SJCRH30 (cell line): ENCODE measurements at places on chromosomes 6 and 20. TPM values are rescaled to one million over a fixed set of nuclear protein-coding genes. Genes with fewer than 3 reads are reported as not detected.

DNA sequence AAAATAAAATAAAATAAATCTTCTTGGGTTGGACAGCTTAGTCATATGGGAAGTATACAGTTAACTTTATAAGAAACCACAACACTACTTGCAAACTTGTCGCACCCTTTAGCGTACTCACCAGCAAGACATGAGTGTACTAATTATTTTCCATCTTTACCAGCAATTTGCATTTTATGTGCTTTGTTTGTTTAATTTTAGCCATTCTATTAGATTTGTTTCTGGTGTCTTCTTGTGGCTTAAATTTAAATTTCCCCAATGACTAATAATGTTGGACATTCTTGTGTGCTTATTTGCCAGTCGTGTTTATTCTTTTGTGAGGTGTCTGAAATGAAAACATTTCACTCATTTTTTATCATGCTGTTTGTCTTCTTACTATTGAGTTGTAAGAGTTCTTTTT, 1172.2 kb upstream of the CITED2 start:
- no peaks in the 10 kb centered on the region for H3K27me3 ChIP-seq
- DNase-seq, result no peak
- no peak overlapping the region for H3K4me3 ChIP-seq

GRCh38 chr6:118382126-118382525, 166.0 kb upstream of the PLN start:
- DNase-seq, result no peak
- no peak overlapping the region for H3K4me3 ChIP-seq
- peaks cover 6% of the 10 kb centered on the region for H3K4me1 ChIP-seq
- H3K27ac ChIP-seq, result no peak overlapping the region

- DNase-seq, result no peak
- no peaks in the 10 kb centered on the region for H3K27me3 ChIP-seq
- no peaks in the 10 kb centered on the region for H3K36me3 ChIP-seq
- no peak overlapping the region for H3K27ac ChIP-seq
- no peak overlapping the region for H3K4me3 ChIP-seq
These were observed 57.4 kb upstream of the EDN3 start for GRCh38 chr20:59242714-59243626.

- peak; percentile 85 for DNase-seq
- no peaks in the 10 kb centered on the region for H3K36me3 ChIP-seq
- H3K4me3 ChIP-seq, result peak overlapping the region; percentile 30
- peak overlapping the region; percentile 66 for H3K27ac ChIP-seq
- peaks cover 6% of the 10 kb centered on the region for H3K4me1 ChIP-seq
- H3K27me3 ChIP-seq, result no peaks in the 10 kb centered on the region
These were observed 29.6 kb downstream of the RAMACL start for GRCh38 chr6:166556863-166557322.

GRCh38 chr6:170108456-170108855, 182.4 kb downstream of the DLL1 start:
- no peak for DNase-seq
- no peak overlapping the region for H3K4me3 ChIP-seq
- no peaks in the 10 kb centered on the region for H3K36me3 ChIP-seq
- H3K27ac ChIP-seq, result no peak overlapping the region

DNA sequence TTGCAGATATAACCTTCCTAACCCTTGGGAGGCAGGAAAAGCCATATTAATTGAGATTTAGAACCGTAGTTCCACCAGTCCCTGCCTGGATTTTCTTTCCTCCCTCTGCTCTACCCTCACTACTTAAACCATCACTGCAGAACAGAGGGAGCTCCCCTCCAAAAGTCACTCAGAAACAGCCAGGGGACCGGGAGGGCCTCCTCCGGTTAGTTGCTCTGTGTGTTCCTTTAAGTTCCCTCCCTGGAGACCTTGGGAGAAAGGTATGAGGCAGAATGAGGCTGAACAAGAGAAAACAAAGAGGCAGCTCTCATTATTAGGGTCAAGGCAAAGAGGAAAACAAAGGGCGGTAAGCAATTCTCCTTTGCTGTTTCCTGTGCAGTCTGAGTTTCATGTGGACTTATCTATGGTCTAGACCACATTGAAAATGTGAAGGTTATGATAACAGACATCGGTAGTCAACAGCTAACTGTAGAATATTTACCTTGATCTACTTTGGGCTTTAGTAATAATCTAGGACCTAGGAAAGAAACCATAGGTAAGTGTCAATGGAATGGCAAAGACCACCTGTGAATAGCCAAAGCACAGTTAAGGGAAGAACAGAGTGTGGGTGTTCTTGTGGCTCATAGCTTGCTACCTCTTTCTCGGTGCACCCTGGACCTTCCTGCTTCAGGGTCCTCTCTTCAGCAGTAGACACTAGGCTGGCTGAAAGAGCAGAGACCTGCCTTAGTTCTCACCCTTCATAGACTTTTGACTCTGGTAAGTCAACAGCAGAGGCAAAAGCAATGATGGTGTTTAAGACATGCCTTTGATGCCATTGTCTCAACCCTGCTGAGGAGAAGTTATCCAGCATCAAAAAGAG, 250.9 kb upstream of the CITED2 start:
- no peak overlapping the region for H3K4me3 ChIP-seq
- no peaks in the 10 kb centered on the region for H3K4me1 ChIP-seq
- no peak for DNase-seq
- no peaks in the 10 kb centered on the region for H3K27me3 ChIP-seq
- H3K36me3 ChIP-seq, result no peaks in the 10 kb centered on the region

MYT1 gene
- total RNA-seq, result 0.10 TPM in 1 of 2 replicates, not detected in the other

- H3K4me3 ChIP-seq, result no peak overlapping the region
- H3K36me3 ChIP-seq, result no peaks in the 10 kb centered on the region
- DNase-seq, result no peak
- H3K27me3 ChIP-seq, result no peaks in the 10 kb centered on the region
These were observed 4.5 kb downstream of the PRDM13 start for GRCh38 chr6:99611148-99611547.

GRCh38 chr20:13278812-13279570, 57.9 kb downstream of the ISM1 start:
- peaks cover 6% of the 10 kb centered on the region for H3K4me1 ChIP-seq
- no peak overlapping the region for H3K4me3 ChIP-seq
- DNase-seq, result no peak
- H3K27me3 ChIP-seq, result no peaks in the 10 kb centered on the region

DNA sequence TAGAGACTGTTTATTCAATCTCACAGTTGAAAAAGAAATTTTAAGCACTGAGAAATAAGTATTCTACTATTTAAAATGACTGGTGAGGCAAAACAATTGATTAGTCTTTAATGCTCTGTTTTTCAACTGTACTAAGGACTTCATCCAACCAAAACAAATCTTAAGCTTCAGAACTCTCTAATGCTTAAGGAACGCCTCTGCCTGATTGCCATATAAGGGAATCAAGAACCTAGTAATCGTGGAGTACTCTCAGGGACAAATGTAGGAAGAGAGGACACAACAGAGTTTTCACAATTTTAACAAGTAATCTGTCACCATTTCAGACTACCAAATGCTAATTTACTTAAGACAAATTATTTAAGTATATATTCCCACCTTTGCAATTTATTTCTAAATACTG, 16.1 kb downstream of the FBXO30 start:
- no peaks in the 10 kb centered on the region for H3K4me1 ChIP-seq
- H3K36me3 ChIP-seq, result peaks cover 47% of the 10 kb centered on the region
- no peaks in the 10 kb centered on the region for H3K27me3 ChIP-seq
- no peak for DNase-seq
- H3K27ac ChIP-seq, result no peak overlapping the region

CEP57L1 gene
- total RNA-seq, result 28.1 and 29.4 TPM in 2 replicates

DNA sequence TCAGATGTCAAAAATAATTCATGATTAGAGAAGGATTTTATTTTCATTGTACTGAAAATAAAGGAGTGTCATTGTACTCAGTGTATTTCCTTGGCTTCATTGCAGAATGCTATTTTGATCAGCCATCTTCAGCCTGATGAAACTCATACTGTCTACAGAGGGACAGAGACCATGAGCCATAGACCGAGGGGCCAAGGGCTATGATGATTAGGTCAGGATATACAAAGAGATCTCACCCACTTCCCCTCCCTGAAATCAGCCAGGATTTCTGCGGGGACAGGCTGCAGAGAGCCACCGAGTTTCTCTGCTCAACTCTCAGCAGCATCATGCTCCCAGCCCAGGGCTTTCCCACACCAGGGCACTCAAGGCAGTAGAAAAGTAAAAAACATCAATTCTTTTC, 47.0 kb downstream of the ALDH8A1 start:
- DNase-seq, result no peak
- no peak overlapping the region for H3K27ac ChIP-seq
- H3K27me3 ChIP-seq, result no peaks in the 10 kb centered on the region
- no peaks in the 10 kb centered on the region for H3K36me3 ChIP-seq

DNA sequence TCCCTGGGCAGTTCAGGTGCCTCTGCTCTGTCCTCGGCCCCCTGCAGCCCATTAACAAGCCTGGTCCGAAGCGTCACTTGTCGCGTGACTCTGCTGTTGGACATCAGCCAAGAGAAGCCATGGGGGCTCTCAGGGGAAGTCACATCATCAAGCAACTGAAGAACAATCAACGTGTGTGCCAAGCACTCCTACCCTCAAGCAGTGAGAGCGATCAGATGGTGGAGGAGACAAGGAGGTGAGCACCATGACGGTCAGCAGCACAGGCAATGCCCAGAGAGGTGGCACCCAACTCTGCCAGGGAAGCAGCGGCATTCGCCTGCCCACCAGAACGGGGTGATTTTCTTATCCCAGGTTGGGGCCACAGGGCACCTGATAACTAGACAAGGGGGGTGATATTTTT, 132.7 kb downstream of the AGPAT4 start:
- no peaks in the 10 kb centered on the region for H3K36me3 ChIP-seq
- H3K4me1 ChIP-seq, result peaks cover 5% of the 10 kb centered on the region
- H3K4me3 ChIP-seq, result no peak overlapping the region
- no peak for DNase-seq
- no peak overlapping the region for H3K27ac ChIP-seq

DNA sequence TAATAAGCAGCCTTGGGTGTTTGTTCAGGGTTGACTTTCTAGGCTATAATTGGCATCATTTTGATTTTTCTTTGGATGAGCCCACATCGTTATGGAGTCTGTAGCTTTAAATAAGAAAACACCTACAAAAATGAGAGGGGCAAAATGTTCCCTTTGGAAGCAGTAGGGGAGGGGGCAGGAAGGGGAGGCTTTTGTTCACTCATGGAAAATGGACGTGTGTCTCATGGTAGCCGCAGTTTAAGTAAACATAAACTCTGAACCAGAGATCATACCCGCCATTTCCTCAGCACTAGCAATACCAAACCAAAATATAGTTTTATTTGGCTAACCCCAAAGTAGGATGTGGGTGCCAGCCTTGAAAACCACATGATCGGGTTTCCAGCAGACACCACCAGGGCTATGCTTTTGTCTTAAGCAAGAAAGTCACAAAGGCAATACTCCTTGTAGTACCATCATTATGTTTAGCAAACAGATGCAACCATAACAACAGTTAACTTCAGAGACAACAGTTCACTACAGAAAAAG, 572.5 kb upstream of the JAG1 start:
- DNase-seq, result no peak
- no peaks in the 10 kb centered on the region for H3K36me3 ChIP-seq
- H3K4me1 ChIP-seq, result no peaks in the 10 kb centered on the region
- H3K27me3 ChIP-seq, result no peaks in the 10 kb centered on the region; the same call in 1 of the 2 replicates

FAM217A gene
- total RNA-seq, result not detected in 2 replicates

CTSA gene
- 85.2 and 91.4 TPM in 2 replicates for total RNA-seq

BHLHE23 gene
- not detected in 2 replicates for total RNA-seq

DNA sequence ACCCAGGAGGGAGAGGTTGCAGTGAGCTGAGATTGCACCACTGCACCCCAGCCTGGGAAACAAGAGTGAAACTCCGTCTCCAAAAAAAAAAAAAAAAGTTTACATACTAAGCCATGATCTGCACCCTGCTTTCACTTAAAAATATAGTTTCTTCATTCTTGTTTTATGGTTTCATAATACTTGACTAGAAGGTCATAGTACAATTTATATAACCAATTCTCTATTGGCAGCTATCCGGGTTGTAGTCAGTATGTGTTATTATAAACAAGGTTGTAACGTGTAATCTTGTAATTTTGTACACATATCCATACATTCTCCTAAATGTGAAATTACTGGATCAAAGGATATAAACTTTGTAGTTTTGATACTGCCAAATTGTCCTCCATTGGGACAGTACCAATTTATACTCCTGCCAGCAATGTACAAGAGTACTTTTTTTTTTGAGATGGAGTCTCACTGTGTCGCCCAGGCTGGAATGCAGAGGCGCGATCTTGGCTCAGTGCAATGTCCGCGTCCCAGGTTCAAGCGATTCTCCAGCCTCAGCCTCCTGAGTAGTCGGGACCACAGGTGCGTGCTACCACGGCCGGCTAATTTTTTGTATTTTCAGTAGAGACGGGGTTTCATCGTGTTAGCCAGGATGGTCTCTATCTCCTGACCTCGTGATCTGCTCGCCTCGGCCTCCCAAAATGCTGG, 144.8 kb downstream of the GJA10 start:
- no peaks in the 10 kb centered on the region for H3K27me3 ChIP-seq
- H3K36me3 ChIP-seq, result no peaks in the 10 kb centered on the region
- no peak for DNase-seq

DNA sequence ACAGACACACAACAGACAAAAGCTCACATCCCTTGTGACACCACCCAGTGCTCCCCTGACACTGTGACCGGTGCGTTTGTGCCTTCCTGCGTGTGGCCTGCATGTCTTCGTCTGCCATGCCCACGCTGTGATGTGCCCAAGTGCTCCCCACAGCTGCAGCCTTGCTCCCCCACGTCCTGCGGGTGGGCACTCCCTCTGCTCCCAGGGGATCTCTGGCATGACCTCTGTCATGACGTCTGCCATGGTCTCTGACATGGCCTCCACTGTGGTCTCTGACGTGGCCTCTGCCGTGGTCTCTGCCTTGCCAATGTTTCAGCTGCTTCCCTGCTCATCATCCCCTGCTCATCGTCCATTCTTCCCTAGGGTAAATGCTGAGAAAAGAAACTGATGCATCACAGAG, 200.9 kb downstream of the DLL1 start:
- H3K36me3 ChIP-seq, result no peaks in the 10 kb centered on the region
- DNase-seq, result no peak
- no peaks in the 10 kb centered on the region for H3K27me3 ChIP-seq
- no peak overlapping the region for H3K27ac ChIP-seq
- no peaks in the 10 kb centered on the region for H3K4me1 ChIP-seq

C6orf141 gene
- total RNA-seq, result not detected in 2 replicates

GRCh38 chr20:46388937-46389336, 17.5 kb downstream of the ELMO2 start:
- DNase-seq, result no peak
- no peak overlapping the region for H3K27ac ChIP-seq
- no peaks in the 10 kb centered on the region for H3K27me3 ChIP-seq
- no peaks in the 10 kb centered on the region for H3K4me1 ChIP-seq

TGM2 gene
- total RNA-seq, result 0.10 and 0.13 TPM in 2 replicates

- H3K4me3 ChIP-seq, result no peak overlapping the region
- no peak overlapping the region for H3K27ac ChIP-seq
- no peak for DNase-seq
- H3K27me3 ChIP-seq, result no peaks in the 10 kb centered on the region
- H3K36me3 ChIP-seq, result no peaks in the 10 kb centered on the region
These were observed 120.6 kb downstream of the TBX18 start for GRCh38 chr6:84643778-84644177.

- DNase-seq, result no peak
- no peaks in the 10 kb centered on the region for H3K27me3 ChIP-seq
- H3K36me3 ChIP-seq, result peaks cover 33% of the 10 kb centered on the region
- no peaks in the 10 kb centered on the region for H3K4me1 ChIP-seq
- H3K4me3 ChIP-seq, result no peak overlapping the region
These were observed 20.8 kb downstream of the PLCG1 start for GRCh38 chr20:41158082-41158625.

GRCh38 chr20:33824852-33825251, 13.7 kb downstream of the CHMP4B start:
- no peak overlapping the region for H3K27ac ChIP-seq
- H3K36me3 ChIP-seq, result peaks cover 3% of the 10 kb centered on the region; the same call in 1 of the 2 replicates
- no peaks in the 10 kb centered on the region for H3K27me3 ChIP-seq
- no peak overlapping the region for H3K4me3 ChIP-seq
- no peak for DNase-seq
- H3K4me1 ChIP-seq, result peaks cover 29% of the 10 kb centered on the region
